Cerebellum (tissue), 4 donors: ENCODE measurements at places on chromosomes 11 and 22. TPM values are rescaled to one million over a fixed set of nuclear protein-coding genes. Genes with fewer than 3 reads are reported as not detected.

LIMK2 gene
- 30.6 TPM for total RNA-seq

CXCR5 gene
- not detected for total RNA-seq

KDM4D gene
- 1.8 TPM for total RNA-seq

GLYATL2 gene
- 2.4 TPM for total RNA-seq

PANX3 gene
- total RNA-seq, result not detected

- no peak for DNase-seq
These were observed 138.9 kb upstream of the CCDC90B start for GRCh38 chr11:83425137-83425466.

DNA sequence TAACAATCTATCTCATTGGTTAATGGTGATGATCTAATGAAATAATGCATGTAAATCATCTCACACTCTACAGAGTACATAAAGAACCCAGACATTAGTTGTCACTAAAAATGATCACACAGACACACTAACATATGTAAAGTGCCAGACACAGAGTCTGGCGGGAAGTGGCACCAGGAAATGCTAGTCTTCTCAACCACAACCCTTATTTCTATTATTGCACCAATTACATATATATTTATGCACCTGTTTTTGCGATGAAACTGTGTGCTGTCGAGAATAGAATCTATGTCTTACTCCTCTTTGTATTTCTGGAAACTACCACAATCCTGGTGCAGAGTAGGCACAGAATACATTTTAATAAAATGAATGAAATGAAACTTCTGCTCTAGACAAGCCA lies 25.9 kb upstream of the POU2AF3 start:
- no peak for DNase-seq

DNA sequence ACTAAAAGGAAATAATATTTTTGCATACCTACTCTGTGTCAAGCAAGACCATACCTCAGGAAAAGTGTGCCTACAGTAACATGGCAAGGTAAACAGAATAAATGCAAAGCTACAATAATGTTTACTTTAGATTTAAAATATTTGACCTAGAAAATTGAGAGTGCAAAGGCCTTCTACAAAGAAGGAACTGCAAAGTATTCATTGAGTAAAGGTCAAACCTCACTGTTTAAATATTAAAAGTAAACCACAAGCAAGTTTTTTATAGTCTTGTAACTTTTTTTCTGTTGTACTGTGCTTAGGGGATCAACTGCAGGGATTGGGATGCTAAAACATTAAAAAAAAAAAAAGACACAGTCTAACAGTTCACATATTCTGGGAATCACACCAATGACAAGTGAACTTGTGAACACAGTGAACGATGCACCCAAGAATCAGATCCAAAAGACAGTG lies 48.8 kb downstream of the CWF19L2 start:
- DNase-seq, result no peak
